GM04503 (cell line): ENCODE measurements at places on chromosomes 11 and 22.

DNA sequence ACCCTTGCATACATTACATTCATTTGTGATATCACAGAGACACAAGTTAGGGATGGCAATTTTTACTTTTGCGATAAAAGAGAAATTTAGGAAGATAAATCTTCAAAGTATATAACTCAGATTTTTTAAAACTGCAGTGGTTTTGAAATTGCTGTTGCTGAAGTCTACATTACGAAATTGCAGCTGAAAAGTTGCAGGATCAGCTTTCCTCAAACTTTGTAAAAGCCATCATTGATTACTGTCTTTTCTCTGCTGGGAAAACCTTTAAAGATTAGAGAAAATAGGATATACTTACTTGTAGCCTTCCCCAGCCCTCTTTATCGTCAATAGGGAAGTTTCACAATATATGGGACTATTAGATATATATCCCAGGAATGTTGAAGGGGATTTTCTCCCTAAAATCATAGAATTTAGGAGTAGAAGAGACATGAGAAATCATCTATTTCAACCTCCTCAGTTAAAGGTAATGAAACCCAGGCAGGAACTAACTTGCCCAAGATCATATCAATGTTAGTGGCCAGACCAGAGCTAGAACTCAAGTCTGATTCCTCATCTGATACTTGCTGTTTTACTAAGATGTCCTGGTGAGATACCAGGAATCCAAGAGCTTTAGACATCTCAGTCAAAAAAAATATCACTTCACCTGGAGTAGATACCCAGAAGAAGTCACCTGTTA lies 10.4 kb upstream of the AGBL2 start:
- DNase-seq = no peak

DNA sequence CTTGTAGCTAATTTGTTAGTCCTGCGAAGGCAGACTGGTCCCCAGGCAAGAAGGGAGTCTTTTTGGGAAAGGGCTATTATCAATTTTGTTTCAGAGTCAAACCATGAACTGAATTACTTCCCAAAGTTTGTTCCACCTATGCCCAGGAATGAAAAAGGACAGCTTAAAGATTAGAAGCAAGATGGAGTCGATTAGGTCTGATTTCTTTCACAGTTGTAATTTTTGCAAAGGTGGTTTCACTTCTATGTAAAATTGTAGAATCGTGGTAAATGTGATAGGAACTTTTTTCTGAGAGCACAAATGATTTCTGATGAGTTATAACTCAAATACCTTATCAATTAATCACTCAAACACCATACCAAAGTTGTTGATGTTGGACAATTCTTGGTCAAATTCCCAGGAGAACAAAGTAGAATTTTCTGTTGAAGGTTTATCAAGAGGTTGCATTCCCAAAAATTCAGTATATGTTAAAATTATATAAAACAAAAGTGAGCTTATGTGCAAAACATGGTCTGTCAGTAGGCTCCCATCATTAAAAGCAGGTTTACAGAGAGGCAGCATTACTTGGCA lies 2.9 kb upstream of the CTSC start:
- no peak for DNase-seq

GRCh38 chr11:46259971-46260560 lies 17.4 kb upstream of the CREB3L1 start:
- no peak for DNase-seq

DNA sequence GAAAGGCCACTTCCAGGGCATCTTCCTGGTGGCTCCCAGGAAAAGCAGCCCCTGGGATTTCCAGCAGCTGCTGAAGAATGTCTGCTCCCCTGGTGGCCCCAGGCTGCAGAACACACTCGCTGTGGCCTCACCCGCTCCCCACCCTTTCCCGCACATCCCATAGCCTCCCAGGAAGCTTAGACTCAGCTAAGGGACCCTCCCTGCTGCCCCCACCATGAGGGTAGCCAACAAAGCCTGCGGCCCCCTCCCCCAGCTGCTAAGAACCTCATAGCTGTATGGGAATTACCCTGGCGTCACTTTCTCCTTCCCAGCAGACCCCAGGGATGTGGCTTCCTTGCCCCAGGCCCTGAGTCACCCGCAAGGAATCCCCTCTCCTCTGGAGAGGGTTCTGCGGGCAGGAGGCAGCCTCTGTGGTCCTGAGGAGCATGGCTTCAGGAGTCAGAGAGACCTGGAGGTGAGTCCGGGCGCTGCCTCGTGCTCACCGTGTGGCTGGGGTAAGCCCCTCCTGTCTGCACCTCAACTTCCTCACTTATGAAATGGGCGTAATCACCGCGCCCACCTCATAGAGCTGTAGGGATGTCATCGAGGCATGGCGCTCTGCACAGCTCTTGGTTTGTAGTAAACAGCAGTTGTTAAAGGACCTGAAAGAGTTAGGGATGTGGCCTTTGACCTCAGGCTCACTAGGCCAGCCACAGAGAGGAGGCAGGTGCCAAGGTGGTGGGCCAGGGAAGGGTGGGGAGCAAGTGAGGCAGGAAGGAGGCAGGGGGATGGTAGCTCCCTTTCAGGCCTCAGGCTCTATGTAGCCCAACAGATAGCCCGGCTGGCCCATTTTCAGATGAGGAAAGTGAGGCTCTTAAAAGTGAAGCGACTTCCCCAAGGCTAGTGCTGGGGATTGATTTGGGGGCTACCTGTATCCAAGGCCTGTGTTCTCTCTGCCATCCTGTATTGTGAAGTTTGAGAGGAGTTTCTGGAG lies 71.2 kb downstream of the LRRC32 start:
- no peak for DNase-seq

- no peak for DNase-seq
These were observed 10.3 kb downstream of the CD81 start for GRCh38 chr11:2387266-2387987.

DNA sequence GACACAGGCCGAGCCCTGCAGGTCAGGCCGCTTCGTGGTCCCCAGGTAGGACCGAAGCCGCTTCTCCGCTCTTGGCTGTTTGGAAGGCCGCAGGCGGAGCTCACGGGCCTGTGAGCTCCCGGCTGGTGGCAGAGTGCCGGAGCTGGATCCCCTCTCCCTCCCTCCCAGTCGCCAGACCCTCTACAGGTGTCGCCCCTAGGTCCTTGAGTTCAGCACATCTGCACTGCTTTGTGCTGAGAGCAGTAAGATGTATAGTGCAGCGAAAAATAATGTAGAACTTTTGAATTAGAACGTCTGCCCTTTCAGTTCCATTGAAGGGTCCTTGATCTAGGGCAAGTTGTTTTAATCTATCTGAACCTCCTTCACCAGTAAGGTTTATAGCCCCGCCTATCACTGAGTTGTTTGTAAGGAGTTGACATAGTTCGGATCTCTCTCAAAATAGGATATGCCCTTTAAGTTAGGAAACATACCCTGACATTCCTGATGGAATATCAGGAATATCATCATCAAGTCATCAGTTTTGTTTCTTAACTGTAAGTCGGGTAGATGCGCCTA lies 419 bp downstream of the ANKRD49 start:
- DNase-seq = no peak

- DNase-seq = no peak
These were observed 25.0 kb upstream of the CACNG2 start for GRCh38 chr22:36728505-36728904.

DNA sequence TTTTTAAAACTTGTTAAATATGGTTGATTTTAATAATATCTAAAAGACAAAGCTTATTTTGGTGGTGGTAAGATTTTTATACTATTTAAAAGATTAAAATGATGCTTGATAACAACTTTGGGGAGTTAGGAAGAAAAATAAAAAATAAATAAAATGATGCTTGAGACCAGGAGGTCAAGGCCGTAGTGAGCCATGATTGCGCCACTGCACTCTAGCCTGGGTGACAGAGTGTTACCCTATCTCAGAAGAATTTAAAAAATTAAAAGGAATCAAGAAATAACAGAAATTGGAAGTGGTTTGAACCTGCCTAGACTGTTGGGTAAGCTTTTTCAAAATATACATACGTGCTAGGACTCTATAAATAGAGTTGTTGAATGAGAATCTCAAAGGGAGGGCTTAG lies 12.1 kb upstream of the DNAJB7 start:
- DNase-seq = no peak

GRCh38 chr11:7892840-7893254 lies 38.2 kb downstream of the OR10A6 start:
- no peak for DNase-seq
